ENCODE measurements at places on chromosomes 6 and 20.

DNA sequence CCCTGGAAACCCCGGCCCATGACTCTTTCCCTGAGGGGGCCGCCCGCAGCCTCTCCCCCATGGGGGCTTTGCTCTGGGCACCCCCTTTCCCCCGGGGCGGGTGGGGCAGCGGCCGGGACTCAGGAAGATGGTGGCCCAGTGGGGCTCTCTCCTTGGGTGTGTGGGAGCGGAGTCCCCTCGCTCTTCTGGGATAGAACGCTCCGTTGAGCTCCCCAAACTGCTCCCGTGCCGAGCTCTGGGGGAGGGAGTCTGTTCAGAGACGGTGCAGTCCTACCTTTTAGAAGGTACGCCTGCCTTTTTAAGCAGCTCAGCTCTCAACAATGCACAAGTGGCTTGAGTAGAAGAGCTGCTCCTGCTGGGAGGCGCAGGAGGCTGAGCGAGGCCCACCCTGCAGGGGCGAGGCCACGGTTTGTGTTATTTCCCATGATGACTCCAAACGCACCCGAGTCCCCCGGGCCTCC, 21.7 kb upstream of the BHLHE23 start:
- DNase-seq: no peak

GRCh38 chr6:121205569-121205968, 128.7 kb downstream of the TBC1D32 start:
- no peak for DNase-seq

DNA sequence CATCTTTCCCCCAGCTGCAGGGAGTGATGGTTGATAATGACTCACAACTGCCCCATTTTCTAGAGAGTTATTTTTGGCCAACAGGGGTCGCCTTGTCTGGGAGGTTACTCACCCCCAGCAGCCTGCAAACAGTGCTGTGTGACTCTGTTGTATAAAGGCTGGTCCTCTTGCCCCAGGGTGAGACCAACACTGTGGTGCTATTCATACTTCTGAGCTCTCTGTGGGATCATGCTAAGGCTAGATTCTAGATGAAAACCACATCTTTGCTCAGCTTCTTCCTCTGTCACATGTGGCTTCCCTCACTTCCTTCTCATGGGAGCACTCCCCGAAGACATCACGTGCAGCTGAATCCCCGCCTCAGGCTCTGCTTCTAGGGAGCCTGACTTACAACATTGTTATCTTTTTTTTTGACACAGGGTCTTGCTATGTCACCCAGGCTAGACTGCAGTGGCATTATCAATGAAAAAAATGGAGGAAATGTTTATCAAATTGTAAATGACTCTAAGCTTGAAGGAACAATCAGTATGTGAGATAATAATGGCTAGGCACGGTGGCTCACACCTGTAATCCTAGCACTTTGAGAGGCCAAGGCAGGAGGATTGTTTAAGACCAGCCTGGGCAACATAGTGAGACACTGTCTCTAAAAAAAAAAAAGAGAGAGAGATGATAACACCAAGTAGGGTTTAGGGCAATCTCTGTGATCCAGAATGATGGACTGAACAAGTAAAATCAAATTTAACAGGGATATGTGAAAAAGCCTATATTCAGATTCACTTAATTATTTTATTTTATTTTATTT, 55.7 kb upstream of the SLC23A2 start:
- peak; percentile 98 for DNase-seq

DNA sequence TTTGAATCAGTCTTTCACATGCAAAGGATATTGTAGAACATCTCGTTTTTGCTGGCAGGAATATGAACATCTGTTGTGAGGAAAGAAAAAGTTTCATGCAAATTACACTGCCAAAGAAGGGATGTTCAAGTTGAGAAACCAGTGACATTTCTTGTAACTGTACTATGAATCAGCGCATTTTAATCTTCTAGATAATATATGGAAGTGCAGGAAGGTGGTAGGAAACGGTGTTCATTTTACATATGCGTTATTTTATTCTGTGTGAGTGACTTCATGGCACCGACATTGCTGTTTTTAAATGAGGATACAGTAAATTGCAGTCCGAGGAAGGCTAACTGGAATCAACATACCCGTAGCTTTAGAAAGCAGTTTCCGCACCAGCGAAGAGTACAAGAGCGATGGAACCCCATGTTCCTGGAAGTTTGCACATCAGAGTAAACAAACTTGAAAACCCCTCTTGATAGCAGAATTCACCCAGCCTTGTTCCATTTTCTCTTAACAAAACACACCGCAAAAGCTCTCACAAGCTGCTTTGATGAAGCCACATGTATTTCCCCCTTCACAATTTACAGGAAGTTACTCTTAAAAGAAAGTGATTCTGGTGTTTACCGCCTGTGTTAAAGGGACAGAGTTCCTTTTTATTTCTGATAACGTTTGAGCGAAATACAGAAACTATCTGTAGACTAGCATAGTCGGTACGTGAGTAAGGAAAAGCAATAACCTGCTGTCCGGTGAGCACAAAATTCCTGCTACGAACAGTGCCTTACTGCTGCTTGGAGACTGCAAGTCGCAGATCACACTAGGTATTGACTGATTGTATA, 11.5 kb downstream of the PRDM1 start:
- peak; percentile 12 for DNase-seq

DNA sequence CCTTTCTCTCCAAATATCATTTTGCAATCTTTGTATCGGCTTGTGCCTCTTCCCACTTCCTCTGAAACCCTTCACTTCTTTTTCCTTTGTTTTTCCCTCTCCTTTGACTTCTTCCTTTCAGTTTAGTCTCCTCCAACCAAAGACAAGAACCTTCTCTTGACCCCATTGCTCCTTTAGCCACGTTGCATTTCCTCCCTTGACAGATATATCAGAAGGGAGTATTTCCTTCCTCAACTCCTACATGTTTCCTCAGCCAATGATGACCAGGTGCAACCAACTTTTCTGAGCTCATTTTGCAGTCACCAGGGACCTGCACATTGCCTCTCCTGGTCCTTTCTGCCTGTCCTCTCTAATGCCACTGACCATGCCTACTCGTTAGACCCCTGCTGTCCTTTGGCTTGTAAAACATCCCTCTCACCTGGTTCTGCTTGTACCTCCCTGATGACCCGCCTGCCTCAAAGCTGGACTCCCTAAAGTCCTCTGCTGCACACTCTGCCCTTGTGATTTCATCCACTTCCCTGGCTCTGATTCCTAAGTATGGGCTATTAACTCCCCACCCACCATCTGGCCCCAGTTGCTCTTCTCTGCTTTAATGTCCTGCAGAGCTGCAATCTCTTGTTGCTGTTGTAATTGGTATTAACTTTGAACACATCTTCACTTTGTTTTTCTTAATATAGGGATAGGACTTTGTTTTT, 27.4 kb downstream of the SLC22A16 start:
- DNase-seq: no peak

DNA sequence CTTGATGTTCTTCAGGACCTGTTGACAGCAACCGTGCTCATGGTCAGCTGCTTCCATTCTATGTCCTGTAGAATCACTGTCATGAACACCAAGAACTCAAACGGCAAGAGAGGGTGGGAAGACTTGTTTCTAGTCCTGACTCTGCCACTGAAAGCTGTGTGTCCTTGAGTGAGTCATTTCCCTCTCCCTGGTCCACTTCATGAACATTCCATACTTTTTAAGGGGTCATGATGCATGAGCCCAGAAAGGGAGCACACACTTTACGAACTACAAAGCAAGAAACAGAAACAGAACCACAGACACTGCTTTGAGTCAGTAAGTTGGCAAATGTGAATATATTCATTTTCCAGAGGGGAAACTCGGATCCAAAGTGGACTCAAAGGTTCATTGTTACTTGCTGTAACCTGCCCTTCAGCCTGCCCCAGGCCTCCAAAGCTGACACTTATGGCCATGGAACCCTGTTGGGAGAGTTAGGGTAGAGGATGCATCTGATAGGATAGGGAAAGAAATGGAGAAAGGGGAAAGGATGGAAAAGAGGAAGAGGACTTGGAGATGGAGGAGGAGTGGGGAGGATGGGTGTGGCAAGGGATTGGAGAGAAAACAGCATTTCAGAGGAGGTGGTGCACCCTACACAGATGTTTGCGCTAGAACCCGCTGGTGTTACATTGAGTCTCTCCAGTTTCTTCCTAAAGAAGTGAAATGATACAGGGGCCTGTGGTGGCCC, 129.8 kb downstream of the FOXO3 start:
- DNase-seq: no peak

DNA sequence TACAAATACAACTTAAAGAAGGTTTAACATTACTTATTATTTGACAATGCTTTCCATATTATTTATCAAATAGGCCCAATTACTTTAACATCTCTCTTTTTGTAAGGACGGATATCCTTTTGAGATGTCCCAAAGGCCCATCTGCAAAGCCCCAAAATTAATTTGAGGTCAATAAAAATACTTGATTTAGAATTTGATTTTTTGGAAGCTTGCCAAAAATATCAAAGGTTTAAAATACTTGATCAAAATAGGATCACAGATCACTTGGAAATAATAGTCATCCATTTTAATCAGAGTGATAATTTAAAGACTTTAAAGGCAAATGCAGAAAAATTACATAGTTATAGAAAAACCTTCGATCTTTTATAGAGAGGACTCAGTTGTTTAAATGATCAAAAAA, 8.1 kb downstream of the C6orf58 start:
- DNase-seq: no peak

DNA sequence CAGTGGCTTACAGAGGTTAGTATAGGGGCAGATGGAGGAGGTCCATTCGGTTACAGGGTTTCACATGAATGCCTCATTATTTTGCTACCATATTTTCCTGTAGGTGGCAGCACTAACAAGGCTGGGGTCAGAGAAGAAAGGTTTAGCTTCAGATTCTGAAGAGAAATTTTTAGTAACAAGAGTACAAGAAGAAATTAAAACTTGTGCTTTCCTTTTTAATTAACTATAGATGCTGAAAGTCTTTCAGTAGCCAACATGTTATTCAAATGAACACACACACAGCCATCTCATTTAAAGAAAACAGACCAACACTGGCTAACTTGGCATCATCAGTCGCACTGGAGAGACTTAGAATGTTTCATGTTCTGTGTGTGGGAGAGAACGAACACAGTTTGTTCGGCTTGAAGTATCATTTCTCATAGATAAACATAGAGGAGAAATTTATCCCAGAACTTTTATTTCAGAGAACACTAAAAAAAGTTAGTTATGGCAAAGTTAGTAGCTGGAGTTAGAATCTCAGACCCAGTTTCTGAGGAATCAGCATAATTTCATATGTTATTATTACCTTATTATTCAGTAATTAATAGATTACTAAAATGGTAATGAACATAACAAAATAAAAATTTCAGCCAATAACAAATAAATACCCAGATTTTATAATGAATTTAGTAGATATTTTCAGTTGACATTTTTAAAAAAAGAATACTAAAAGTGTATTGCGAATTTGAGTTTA, 314.0 kb upstream of the RSPO3 start:
- peak; percentile 28 for DNase-seq

DNA sequence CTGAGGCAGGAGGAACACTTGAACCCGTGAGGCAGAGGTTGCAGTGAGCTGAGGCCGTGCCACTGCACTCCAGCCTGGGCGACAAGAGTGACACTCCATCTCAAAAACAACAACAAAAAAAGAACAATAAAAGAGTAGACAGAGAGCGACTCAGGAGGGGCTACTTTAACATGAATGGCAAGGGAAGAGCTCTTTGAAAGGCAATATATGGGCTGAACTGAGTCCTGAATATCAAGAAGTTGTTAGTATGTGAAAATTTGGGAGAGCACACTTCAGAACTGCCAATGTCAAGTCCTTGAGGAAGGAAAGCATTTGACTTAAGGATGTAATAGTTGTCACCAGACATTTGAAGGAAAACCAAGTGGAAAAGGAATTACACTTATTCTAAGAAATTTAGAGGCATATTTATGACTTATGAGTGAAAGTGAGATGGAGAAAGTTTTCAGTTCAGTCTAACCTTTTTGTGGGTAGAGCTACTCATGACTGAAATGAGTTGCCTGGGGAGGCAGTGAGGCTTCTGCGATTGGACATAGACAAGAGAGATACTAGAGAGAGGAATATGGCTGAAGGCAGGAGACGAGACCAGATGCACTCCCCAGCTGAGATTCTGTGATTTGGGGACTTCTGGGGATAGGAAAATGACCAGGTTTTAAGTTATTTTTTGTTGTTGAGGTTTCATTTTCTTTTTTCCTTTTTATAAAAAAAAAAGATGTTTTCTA, 48.6 kb upstream of the SLC16A10 start:
- DNase-seq: no peak

GRCh38 chr20:23344336-23344735, 6.3 kb upstream of the NXT1 start:
- DNase-seq: no peak

- DNase-seq: no peak
These were observed 945 bp downstream of the TENT5A start for GRCh38 chr6:81751388-81752083.

GRCh38 chr6:125363039-125363823, 61.5 kb upstream of the HDDC2 start:
- DNase-seq: no peak

DNA sequence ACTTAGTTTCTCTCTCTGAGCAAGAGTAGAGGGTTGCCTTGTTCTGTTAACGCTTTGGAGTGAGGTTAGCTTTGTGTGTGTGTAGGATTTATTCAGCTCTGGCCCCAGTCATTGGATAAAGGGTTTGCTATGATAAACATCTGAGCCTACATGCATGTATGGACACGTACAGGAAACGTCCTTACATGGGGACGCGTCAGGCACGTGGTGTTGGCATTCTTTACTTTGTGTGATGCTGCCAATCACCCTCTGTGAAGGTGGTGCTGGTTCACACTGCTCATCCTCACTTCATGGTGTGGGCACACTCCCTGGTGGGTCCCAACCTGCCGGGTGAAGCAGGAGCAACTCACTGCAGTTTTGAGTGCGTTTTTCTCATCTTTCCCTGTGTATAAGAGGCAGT, 53.4 kb upstream of the CD93 start:
- DNase-seq: no peak

- peak; percentile 93 for DNase-seq
These were observed 147.8 kb upstream of the RALGAPA2 start for GRCh38 chr20:20860078-20860806.

GRCh38 chr6:131175564-131175963, 40.3 kb downstream of the AKAP7 start:
- no peak for DNase-seq

GRCh38 chr20:48760403-48760983, 67.3 kb downstream of the PREX1 start:
- no peak for DNase-seq

- DNase-seq: no peak
These were observed 24.9 kb downstream of the TGM2 start for GRCh38 chr20:38139977-38140753.

DNA sequence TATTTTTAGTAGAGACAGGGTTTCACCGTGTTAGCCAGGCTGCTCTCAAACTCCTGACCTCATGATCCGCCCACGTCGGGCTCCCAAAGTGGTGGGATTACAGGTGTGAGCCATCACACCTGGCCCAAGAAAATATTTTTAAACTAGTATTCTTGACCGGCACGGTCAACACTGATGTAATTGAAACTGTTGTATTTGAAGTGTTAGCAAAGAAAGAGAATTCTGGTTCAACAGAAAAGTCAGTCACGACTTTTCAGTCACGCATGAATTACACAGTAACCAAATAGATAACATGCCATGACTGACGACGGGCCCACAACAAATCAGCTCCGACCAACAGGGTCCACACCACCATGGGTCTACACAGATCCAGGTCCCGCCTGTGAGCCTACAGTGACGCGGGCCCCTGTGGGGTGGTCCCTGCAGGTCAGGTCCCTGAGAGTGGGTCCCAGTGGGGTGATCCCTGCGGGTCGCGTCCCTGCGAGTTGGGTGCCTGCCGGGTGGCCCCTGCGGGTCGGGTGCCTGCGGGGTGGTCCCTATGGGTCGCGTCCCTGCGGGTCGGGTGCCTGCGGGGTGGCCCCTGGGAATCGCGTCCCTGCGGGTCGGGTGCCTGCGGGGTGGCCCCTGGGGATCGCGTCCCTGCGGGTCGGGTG, 1.0 kb downstream of the GMEB2 start:
- DNase-seq: no peak

GRCh38 chr20:34522969-34523871, 7.0 kb downstream of the DYNLRB1 start:
- DNase-seq: no peak

Measured in COLO829 (cell line).